Activated T-cell treated with anti-CD3 and anti-CD28 coated beads for 4 hours (primary cell): ENCODE measurements at places on chromosomes 5 and 9.

DNA sequence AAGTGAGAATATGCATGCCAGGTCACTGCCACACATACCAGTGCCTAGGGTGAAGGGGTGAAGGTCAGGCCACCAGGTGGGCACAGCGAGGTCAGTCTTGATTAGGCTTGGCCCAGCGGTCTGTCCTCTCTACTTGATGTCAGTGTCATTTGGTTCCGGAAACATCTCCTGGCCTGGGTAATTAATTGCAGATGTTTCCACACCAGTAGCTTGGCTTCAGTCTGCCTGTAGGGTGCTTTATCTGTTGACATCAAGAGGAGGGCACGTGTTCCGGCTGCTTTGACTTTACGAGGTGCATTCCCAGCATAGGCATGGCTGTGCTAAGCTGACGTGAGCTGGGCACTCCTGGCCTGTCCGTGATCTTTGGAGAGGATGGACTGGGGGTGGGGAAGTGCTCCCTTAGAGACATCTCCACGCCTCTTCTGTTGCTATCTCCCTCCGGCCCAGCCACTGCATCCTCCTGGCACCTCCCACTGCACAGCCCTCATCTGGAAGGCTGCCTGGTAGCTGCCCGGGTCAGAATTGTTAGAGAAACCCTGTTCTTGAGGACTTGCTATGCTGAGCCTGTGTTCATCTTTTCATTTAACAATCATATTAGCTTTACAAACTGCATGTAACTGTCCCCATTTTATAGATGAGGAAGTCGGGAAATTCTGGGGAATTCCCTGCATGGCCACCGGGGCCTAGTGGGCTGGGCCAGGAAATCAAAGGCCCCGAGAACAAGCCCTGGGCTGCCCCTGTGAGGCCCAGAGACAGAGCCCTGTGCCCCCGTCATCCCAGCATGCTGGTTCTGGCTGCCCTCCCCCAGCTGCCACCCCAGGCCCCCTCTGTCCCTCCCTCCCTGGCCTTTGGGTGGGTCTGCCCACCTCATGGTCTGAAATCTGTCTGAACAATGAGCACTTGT is 29.1 kb downstream of the JADE2 start:
- DNase-seq, result peak; percentile 16

- DNase-seq, result no peak
These were observed 61.6 kb downstream of the FNBP1 start for GRCh38 chr9:129981180-129981907.

- DNase-seq, result peak; percentile 47
These were observed 2.0 kb downstream of the LARP1 start for GRCh38 chr5:154756868-154757813.

DNA sequence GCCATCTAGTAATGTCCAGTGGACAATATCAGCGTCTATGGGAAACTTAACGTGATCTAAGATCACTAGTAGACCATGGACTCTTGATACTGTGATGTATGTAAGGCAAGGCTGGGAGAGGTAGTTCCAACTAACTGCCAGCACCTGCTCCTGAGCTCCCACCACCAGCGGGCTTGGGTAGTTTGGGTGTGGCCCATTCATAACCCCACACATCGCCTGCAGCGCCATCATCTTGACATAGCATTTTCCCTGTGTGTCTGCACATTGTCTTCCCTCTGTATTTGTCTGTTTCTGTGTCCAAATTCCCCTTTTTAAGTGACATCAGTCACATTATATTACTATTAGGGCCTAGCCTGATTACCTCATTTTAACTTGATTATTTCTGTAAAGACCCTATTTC is 28.1 kb upstream of the GSN start:
- no peak for DNase-seq

DNA sequence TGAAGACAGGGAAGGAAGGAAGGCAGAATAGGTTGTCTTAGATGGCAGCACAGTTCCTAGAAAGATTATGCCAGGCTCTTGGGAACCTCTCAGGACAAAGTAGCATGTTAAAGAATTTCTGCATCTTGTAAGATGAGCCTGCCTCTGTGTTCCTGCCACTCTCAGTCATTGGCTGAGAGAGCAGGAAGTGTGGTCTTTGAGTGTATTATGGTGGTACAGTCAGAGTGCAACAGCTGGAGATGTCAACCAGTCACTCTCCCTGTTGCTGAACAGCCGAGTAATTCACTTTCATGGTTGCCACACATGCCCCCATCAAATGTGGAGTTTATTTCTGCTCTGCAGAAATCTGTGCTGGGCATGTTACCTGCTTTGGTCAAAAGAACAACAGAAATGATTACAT is 659.6 kb upstream of the RIOK2 start:
- DNase-seq, result no peak

GRCh38 chr5:175847503-175847902 is 23.9 kb upstream of the CPLX2 start:
- DNase-seq, result no peak

DNA sequence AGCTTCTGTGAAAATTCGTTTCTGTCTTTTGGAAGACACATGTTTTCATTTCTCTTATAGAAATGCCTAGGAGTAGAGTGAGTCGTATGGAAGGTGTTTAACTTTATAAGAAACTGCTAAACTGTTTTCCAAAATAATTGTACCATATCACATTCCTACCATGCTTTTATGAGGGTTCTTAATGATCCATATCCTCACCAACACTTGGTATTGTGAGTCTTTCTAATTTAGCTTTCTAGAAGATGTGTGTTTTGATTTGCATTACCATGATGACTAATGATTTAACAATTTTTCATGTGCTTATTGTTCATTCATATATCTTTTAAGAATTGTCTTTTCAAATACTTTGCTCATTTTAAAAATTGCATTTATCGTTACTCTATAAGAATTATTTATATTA is 223.6 kb downstream of the COMMD10 start:
- DNase-seq, result no peak

GRCh38 chr5:107112216-107112615 is 558.5 kb downstream of the EFNA5 start:
- no peak for DNase-seq

DNA sequence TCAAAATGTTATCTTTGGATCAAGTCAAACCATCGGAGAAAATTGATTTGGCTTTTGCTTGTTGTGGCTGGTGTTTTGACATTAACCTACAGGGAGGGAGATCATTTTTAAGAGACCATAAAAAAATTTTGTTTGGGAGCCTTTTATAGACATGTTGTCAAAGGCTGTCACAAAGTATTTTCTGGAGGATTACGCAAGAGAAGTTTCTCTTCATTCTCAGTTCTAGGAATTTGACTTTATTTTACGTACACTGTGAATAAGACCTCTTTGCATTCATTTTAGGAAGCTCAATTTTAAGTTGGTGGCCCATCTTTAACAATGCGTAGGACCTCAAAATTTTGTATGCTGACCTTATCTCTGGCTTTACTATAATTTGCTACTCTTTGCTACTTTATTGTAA is 50.2 kb upstream of the SLC44A1 start:
- no peak for DNase-seq

GRCh38 chr9:83219154-83219923 is 156.4 kb upstream of the RASEF start:
- no peak for DNase-seq

- DNase-seq, result no peak
These were observed 7.9 kb upstream of the FOXE1 start for GRCh38 chr9:97845130-97845529.

DNA sequence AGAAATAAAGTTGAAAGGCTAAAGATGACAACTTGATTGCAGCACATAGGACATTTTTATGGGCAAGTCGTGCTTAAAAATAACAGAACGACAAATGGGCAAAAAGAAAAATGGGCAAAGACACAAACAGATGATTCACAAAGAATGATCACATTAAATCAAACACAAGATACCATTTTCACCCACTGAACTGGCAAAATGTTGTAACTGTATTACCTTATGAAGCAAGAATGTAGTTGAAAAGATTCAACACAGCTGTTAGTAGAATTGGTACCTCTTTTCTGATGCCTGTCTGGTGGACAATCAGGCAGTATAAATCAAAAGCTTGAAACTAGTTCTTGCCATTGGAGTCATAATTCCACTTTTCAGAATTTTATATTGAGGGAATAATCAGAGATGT is 81.0 kb upstream of the PALM2AKAP2 start:
- no peak for DNase-seq

DNA sequence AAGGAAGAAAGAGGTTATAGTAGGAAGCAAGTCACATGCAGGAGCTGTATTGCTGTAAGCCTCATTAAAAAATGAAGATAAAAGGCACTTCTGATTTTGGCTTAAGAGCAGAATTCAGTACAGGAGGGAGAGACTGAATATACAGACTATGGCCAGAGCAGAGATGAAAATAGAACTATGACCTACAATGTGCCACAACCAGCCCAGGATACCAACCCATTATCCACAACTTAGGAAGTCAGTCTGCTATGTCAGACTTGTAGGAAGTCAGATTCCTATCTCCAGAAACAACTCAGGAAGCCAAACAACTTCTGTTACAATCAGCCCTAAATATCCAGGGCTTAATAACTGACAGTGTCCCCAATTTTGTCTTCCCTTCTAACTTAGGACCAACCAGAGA is 156.2 kb upstream of the ANKH start:
- no peak for DNase-seq

DNA sequence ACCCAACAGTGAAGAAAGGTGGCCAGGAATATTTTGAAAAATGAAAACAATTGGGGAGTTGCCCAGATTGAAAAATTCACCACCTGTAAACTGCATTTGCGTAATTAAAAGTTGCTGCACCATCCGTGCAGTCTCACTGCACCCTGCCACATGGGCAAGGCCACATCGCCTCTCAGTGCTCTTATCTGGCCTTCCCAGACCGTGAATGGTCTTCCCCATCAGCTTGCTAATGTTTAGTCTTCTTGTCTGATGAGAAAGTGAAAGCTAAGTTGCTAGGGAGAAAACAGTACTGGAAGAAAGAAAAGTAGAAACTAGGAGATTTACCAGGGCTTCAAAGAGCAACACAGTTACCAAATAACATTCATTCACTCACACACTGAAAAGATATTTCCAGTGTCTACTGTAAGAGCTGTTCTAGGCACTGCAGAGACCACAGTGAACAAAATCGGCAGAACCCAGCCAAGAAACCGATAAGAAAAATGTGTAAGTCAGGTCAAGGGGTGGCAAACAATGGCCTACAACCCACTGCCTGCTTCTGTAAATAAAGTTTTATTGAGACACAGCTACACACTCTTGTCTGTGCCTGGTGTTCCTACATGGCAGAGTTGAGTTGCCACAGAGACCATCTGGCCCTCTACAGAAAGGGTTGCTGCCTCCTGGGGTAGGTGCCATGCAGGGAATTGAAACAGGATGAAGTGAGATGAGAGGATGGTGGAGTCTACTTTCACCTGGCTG is 51.2 kb upstream of the CTSL start:
- no peak for DNase-seq

DNA sequence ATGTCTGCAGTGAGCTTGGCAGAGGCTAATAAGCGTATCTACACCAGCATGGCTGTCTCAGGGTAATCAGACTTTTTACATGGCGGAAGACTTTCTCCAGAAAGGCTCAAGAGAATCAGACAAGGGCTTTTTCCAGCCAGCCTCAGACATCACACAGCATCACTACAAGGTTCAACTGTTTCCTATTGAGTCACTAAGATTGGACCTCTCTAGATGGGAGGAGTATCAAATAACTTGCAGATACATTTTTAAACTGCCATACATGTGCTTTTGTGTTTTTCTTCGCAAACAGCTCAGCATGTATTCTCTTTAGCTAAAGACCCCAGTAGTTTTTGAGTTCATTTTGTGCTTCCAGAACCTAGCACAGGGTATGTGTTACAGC is 22.9 kb upstream of the PIK3R1 start:
- no peak for DNase-seq

GRCh38 chr5:7866196-7866595 is 2.6 kb downstream of the FASTKD3 start:
- no peak for DNase-seq

DNA sequence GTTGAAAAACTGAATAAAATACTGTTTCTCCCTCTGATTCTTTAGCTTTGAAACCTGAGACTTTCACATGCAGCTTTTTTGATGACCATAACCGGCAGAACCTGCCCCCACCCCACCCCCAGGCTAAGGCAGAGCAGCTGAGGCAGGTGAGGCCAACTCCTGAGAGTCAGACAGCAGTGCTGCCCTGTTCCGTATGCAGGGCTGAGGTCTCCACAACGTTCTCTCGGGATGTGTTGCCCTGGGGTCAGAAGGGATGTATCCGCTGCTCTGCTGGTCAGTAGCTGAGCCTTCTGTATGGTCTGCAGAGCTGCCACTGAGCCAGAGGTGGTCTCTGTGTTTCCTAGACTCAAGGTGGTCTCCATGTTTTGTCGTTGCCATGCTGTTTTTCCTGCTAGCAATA is 190.5 kb downstream of the AOPEP start:
- no peak for DNase-seq

DNA sequence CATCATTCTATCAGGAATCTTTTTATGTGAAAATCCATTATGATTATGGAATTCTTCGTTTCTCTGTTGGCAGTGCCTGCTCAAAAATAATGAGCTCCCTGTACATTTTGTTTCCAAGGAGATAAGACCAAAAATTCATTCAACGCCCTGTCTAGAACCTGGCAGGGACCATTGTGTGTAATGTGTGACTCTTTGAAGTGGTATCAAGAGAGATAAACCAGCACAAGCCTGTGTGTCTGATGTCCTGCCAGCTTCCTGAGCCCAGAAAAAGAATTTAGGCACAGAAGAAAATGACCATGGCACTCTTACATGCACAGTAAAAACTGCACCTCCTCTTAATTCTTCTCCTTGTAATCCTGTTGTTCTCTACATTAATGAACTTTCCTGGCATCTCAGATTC is 177.4 kb downstream of the SAXO1 start:
- DNase-seq, result no peak

DNA sequence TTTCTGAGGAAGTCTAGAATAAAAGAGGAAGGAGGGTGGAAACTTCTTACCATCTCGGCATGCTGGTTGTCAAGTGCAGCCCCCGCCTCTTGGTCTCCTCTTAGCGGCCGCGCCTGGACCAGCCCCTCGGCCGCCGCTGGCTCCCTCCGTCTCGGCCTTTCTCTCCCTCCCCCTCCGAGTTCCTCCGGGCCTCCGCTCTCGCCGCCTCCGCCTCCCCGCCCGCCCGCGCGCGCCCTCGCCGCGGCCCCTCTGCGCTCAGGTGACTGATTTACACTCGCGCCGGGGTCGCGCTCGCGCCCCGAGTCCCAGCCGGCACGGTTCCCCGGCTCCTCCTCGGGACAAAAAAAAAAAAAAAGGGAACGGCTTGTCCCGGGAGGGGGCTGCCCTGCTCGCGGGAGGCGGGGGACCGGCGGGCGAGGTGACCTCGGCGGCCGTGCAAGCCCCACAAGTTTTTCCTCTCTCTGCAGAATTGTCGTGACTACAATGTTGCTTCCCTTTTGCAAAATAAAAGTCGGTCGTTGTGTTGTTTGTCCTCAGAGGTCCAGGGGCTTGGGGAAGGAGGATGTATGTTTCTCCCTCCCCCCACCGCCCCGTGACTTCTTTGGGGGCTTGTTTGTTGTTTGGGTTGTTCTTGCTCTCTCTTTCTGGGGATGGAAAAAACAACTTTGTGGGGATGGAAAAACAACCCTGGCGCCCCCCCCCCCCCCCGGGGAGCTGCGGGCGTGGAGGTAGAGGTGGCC is at the start of gene BNC2:
Gene BNC2 (minus strand): TSS at position 75 of the 740 bp plus-strand sequence. CDS start 22 bp downstream, at position 53.
- DNase-seq, result no peak

GRCh38 chr9:129666575-129666974 is 1.1 kb downstream of the PRRX2 start:
- DNase-seq, result no peak
